Vagina (tissue), 2 donors: ENCODE measurements at places on chromosomes 1 and 21.

GRCh38 chr1:211583011-211583992 lies 4.3 kb upstream of the SLC30A1 start:
- peak; percentile 82 for DNase-seq

- peak; percentile 40 for DNase-seq
Measured at GRCh38 chr1:7299994-7300393, 471.1 kb upstream of the VAMP3 start.

GRCh38 chr1:206955476-206956451 lies 9.5 kb upstream of the PIGR start:
- DNase-seq, result no peak

GRCh38 chr1:192350356-192350755 lies 33.6 kb downstream of the RGS21 start:
- no peak for DNase-seq

DNA sequence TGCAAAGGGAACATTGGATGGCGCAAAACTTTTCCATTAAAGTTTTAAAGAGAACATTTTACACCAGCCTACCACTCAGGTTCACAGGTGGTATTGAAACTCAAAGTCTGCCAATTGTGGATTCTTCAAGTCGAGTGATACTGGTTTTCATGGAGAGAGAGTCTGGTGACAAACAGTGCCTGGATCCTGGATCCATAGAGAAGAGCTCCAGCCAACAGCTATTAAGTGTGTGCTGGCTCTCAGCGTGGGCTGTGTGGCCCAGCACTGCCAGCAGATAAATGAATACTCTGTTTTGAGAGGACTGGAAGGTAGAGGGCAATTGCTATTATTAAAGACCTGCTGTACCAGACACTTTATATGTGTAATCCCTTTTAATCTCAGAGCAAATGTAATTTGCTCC lies 118.9 kb upstream of the SYT6 start:
- DNase-seq, result no peak

DNA sequence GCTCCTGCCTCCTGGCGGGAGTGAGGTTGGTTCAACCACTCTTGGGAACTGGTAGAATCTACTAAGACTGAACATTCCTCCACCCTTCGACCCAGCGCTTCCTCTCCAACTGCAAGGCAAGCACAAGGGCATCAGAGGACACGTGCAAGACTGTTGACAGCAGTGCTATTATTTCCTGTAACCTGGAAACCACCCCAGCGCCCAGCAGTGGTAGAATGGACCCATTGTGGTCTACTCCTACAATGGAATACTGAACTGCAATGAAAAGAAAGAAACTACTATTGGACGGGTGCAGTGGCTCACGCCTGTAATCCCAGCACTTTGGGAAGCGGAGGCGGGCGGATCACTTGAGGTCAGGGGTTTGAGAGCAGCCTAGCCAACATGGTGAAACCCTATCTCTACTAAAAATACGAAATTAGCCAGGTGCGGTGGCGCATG lies 33.0 kb upstream of the TARDBP start:
- DNase-seq, result no peak

DNA sequence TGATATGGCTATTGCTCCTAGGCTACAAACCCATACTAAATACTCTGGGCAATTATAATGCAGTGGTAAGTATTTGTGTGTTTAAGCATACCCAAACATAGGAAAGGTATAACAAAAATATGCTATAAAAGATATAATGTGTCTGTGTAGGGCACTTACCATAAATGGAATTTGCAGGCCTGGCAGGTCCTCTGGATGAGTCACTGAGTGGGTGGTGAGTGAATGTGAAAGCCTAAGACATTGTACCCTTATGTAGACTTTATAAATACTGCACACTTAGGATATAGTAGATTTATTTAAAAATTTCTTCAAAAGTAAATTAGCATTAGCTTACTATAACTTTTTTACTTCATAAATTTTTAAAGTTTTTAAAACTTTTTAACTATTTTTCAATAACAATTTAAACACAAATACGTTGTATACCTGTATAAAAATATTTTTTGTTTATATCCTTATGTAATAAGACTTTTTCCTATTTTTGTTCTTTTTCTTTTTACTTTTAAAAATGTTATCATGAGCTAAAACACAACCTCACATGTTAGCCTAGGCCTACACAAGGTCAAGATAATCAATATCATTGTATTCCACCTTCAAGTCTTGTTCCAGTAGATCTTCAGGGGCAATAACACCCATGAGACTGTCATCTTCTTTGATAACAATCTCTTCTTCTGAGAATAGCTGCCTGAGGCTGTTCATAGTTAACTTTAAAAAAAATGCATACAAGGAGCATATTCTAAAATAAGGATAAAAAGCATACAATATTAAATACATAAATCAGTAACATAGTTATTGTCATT lies 306.3 kb upstream of the RGS18 start:
- DNase-seq, result no peak

DNA sequence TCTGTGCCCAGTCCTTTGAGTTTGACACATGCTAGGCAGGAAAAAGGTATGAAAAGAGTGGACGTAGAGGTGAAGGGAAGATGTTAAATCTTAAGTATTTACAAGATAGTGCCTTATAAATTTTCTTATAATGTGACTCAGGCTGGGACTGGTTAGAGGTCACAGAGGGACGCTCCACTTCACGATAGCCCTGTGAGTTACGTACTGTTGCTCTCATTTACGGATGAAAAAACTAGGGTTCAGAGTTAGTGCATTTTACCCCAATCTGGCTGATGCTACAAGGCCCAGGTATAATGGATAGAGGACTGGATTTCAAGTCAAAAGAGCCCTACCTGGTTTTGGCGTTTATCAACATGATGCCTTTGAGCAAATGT lies 1.4 kb upstream of the TUT4 start:
- DNase-seq, result no peak

DNA sequence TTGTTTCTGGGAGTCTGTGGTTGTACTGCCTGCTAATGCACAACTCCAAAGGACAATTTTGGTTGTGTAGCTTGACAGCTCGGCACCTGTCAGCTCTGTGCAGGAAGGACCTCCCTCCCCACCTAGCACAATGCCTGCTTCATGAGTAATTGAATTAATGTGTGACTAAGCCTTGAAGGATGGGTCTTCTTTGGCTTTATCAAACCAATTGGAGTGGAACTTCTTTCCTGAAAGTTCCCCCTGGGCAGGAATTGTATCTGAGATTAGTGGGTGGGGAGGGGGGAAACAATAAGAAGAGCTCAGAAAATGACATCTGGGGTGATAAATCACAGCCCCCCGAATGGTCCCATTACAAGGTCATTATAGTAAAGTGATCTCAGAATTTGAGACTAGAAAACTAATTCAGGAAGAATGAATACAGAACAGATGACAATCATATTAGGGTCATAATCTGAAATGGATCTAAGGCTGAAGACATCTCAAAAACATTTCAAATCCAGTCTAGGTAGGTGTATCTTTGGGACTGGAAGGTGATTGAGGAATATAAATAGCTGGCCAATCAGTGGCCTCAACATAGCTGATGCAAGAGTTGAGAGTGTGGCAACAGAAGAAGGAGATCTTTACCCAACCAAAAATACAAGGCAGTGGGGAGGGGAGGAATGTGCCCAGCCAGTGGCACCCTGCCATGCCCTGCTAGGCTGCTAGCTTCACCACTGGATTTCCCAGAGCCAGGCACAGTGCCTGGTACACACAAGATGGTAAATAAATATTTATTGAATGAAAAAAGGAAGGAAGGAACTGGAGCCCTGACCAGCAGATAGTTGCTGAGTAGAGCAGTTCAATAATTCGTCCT lies 10.1 kb upstream of the SESN2 start:
- no peak for DNase-seq

DNA sequence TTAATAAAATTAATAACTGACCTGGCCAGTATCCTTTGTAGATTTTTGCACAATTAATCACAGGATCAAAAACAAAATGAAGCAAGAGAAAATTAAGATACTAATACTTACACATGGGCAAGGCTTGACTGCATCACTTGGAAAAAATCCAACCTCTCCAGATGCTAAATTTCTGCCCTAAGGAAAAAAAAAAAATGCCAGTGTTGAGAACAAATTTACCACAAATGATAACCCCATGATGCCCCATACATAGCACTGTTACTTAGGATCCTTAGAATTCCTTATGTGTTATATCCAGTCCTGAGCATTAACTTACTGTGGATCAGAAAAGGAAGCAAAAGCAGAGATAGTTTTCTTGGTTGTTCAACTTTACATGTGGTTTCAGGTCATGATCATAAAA lies 347.5 kb downstream of the VAV3 start:
- DNase-seq, result no peak

- DNase-seq, result no peak
Measured at GRCh38 chr1:34263406-34263805, 86.7 kb downstream of the C1orf94 start.
